COR-L47 (cell line): ENCODE measurements at places on chromosomes 3 and 15.

DNA sequence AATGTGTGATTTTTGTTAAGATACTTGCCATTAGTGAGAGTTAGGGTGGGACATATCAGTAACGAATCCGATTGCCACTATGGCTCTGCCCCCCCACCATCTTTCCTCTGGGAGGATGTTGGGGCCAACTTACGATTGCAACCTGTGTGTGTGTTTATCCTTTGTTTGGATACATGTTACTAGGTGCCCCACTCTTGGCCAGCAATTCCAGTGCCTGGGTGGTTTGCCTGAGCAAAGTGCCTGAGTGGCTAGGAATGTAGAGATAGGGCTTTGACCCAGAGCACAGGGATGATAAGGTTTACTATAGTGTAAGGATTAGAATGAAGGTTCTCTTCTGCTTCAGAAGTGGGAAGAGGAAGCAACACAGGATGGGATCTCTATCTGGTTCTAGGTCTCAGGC, 231.8 kb downstream of the TP63 start:
- no peak for DNase-seq

- DNase-seq, result no peak
Observed at GRCh38 chr3:115688418-115688817, 65.1 kb downstream of the GAP43 start.

- DNase-seq, result no peak
Observed at GRCh38 chr15:74173380-74174218, at the start of gene ISLR. Gene ISLR (plus strand): TSS chr15:74173710. CDS start chr15:74174859, 1,149 bp downstream.

DNA sequence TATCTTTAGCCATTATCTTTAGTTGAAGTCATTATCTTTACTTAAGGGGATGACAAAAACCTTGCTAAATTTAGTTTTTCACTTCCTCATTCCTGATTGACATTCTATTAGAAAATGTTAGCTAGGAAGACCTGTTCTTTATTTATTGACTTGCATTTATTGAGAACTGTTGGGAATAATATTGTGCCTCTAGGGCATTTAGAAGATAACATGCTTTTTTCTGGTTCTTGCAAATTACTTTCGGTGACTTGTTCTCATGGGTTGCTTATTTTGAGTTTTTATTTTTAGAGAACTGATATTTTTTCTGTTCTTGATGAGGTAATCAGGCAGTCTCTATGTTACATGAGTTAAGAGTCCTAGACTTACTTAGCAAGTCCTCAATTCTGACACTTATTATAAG, 48.3 kb upstream of the CTDSPL start:
- DNase-seq, result no peak

DNA sequence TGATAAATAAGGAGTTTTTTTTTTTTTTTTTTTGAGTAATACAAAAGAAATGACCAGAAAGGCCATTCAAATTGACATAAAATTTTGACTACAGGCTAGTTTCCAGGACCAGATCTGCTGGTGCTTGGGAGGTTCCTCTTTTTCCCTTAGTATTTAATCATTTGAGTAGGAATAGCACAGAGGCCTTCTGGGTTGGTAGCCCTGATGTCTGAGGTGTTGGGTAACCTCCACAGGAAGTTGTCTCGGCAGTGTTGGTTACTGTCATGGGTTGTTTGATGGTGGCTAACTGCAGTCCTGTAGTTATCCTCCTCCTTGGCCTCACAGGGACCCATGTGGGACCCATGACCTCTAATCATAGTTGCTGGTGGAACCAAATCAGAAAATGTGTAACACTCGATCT, 91.1 kb downstream of the USP13 start:
- DNase-seq, result no peak
